ENCODE measurements at places on chromosomes 4 and X.

DNA sequence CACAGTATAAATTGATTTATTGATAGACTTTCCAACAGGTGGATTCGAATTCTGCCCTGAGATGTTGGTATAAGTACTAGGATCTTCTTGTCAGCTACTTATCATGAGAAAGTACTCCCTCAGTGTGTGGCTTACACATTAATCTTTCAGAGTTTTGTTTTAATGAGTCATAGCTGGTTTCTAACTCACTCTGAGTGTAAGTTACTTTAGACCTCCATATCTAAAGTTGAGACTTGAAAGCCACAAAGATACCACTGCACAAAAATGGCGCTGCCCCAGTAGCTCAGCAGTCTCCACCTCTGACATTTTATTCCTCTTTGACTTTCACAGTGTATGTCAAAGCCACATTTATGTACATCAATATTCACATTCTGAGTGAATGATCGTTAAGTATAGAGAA is 318.5 kb downstream of the ARAP2 start:
- DNase-seq, result no peak

- DNase-seq, result no peak
Measured at GRCh38 chr4:184284336-184284690, 66.6 kb upstream of the ENPP6 start.

DNA sequence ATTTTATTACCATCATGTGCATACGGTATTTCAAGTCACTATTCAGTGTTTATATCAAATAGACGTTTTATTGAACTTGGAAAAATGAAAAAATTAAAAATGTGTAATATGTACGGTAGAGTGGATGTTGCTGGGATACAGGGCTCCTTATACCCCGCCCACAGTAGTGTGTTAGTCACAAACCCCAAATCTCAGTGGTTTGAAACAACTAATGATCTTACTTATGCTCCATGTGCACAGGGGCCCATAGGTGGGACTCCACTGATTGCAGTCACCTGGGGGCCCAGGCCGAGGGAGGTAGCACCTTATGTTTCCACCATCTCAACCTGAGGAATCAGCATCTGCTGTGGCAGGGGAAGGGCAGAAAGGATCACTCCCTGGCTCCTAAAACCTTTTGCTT is 18.1 kb downstream of the LSM6 start:
- DNase-seq, result no peak

DNA sequence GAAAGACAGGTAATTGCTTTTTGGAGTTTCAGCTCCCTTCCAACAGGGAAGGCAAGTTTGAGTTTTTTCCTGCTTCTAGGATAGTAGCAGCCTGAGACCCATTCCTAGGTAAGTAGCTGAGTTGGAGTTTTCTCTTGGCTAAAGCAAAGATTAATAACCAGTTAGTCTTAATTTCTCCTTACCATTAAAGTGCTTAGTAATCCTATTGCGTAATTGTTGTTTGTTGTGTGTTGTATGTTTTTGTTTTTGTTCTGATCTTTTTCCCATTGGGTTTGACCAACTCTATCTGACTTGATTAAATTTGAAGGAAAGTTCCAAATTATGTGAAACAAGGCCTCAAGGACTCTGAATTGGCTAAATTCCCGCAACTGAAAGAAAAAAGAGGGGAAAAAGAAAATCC is 83.5 kb downstream of the TBX22 start:
- DNase-seq, result no peak

DNA sequence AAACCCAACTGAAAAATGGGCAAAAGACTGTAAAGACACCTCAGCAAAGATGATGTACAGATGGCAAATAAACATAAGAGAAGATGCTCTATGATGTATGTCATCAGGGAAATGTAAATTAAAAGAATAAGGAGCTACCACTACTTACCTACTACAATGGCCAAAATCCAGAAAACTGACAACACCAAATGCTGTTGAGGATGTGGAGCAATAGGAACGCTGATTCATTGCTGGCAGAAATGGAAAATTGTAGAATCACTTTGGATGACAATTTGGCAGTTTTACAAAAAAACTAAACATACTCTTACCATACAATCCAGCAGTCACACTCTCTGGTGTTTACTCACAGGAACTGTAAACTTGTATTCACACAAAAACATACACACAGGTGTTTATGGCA is 222.3 kb upstream of the LDB2 start:
- DNase-seq, result no peak

GRCh38 chrX:68677998-68678397 is 30.5 kb downstream of the STARD8 start:
- DNase-seq, result no peak

DNA sequence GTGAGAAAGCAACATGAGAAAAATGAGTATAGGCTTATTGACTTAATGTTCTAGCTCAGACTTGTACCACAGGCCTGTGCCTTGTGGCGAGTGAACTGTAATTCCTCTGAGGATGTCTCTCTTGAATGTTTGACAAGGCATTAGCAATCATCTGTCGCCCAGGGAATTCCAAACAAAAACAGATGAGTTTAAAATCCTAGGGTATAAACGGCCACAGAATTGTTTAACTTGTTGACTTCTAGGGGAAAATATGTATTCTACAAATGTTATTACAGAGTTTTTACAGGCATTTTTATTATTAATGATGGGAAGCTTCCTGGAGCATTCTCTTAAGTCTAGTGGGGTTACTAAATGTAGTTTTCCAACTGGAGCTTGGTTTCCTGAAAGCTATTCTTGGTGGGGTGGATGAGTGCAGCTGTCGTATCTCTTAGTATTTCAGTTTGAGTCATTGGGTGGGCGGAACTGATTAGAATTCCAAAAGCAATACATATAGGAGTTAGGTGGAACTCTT is 40.6 kb downstream of the ARHGAP10 start:
- no peak for DNase-seq

DNA sequence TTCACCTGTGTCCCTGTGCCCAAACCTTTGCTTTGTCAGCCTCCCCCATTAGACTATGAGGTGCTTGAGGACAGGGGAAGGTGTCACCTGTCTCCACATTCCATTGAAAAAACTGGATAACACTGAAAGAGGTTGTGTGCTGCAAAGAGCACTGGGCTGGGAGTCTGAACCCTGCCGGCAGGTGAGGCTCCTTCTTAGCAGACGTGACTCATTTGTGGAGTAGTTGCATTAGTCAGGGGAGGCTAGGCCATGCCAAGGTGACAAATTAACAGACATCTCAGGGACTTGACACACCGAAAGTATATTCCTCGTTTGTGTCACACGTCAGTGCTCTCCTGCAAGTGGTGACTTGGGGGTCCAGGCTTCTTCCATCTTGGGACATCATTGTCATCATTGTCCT is 95.9 kb upstream of the STX18 start:
- no peak for DNase-seq

GRCh38 chr4:130699004-130699403 is 1603.1 kb downstream of the C4orf33 start:
- no peak for DNase-seq

DNA sequence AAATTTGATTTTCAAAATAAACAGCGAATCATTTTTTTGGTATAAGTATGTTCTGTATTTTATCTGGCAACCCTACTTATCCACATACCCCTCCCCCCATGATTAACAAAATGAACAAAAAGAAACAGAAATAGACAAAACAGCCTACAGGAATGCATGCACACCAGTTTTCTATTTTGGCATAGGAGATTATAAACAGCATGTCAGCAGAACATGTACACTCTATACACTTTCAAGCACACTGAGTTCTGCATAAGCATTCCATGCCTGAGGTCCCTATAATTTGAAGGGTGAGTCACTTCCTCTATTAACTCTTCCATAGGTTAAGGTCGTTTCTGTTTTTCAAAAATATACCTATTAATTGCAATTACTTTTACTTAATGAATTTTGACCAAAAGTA is 28.0 kb upstream of the ZNF280C start:
- no peak for DNase-seq

DNA sequence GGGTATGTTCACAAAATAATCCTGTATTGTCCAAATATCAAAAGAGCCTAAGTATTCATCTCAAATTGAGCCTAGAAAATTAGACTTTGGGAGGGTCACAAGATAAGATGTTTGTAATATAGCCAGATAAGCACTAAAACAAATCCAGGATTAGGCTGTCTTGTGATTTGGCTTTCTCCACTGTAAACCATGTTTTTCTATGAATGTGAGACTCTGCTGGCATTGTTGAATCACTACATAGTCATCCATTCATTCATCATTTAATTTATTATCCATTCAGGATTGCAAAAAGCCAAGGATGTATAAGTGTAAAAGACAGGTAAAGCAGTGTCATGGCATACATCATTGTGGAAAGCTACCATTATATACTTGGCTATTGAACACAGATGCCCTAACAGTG is 148.0 kb downstream of the GRID2 start:
- DNase-seq, result no peak

DNA sequence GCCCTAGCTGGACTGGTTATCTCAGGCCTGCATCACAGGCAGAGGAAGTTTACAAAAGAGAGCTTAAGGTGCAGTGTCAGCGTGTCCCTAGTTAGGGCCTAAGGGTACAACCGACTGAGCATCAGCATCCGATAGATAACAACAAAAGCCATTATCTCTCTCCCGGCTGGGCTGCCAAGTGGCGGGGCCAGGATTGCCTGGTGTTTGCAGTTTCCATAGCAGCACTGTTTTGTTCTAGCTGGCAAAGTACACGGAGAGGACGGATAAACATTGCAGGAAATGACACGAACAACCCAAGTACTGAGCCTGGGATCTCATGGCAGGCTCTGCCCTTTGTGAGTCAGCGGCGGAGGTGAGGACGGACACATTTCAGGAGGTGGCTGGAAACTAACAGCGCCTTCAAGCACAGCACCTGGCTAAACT is 104.7 kb upstream of the NOCT start:
- DNase-seq, result no peak

DNA sequence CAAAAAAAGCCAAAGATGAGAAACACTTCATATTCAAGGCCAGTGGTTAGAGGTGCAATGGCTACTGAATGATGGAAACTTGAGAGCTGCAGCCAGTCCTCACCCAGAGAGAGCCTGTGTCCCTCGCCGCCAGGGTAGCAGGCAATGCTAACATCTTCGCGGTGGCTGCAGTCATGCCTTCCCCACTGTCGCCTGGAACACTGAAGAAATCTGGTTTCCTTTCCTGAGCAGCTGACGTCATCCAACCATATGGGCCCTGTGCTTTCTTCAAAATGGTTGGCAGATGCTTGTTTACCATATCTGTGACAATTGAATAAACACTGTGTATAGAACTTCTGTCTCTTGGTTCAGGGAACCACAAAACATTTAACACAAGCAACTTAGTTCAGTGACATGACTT is 39.7 kb downstream of the PRSS12 start:
- DNase-seq, result no peak

DNA sequence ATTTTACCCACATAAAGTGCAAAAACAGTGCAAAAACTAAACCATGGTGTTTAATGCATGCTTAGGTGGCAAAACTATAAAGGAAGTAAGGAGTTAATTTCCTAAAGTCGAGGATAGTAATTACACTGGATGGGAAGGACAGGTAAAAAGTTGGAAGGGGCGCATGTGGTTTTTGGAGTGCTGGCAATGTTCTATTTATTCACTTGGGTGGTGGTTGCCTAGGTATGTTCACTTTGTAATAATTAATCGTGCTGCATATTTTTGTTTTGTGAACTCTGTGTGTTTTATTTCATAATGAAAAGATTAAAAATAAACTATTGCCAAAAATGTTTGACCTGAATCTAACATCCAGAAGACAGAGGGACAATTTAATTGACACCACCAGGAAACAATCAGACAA is 32.1 kb upstream of the SMARCA5 start:
- no peak for DNase-seq

DNA sequence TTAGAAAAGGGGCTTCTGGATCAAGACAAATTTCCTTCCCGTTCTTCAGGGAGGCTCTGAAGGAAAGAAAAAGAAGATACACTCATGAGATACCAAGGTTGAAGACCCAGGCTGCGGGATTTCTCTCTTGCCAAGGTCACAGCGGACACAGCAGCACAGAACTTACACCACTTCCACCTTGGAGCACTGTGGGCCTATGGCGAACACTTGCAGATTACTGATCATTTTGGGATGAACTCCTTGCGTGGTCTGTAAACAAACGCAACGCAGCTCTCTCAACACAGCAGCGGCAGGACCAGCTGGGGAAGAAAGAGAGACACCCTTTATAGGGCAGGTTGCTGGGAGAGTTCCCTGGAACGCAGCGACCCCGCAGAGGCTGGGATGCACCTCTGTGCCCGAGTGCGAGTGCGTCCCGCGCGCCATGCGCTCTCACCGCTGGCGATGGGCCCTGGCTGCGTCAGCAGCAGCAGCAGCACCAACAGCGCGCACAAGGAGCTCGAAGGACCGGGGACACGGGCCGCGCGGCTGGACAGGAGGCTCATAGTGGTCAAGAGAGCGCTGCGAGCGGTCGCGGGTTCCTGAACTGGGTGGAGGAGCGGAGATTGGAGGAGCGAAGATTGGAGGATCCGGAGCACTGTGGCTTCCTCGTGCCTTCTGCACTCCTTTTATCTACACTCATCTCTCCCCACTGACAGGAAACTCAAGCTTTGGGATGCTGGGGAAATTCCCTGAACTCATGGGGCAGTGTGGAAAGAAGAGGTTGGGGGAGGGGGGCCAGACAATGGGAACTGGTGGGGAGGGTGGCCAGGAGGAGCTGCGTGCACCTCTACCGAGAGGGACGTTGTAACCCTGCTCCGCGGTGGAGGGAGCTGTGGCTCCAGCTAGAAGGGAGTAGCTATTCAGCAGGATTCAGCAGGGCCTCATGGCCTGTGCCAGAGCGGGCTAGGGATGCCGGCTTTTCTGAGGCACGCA is at the start of gene CXCL5:
Gene CXCL5 (minus strand): TSS at position 638 of the 972 bp plus-strand sequence. CDS start 96 bp downstream, at position 542.
- no peak for DNase-seq

GRCh38 chr4:90799895-90800294 is 672.7 kb downstream of the CCSER1 start:
- DNase-seq, result no peak

- DNase-seq, result no peak
Measured at GRCh38 chr4:2891294-2891693, 47.6 kb downstream of the ADD1 start.

- no peak for DNase-seq
Measured at GRCh38 chr4:140695483-140695882, 60.7 kb downstream of the TBC1D9 start.

DNA sequence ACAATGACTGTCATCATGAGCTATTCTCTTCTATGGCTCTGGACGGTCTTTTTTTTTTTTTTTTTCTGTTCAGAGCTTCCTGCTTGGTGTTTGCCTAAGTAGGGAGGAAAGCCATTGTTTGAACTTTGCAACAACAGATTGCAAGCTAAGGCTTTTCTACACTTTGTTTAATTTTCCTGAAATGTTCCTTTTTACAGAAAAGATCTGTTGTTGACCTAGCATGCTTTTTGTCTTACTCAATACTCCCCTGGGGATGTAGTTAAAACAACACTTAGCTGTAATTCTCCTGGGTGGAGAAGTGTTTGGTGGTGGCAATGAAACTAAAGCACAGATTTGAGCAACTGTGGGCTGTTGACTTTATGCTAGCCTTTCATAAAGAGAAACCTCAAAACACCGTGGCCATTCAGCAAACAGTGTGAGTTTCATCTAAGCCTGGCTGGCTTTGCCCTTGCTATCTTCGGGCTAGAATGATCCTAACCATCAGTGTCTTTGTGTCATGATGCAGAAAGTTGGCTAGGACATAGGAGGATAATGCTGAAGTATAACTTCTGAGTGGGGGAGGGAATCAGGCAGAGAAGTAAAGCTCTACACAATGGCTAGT is 110.5 kb downstream of the ANXA3 start:
- DNase-seq, result no peak

- DNase-seq, result no peak
Measured at GRCh38 chr4:41746440-41747229, 1.9 kb downstream of the PHOX2B start.

GRCh38 chr4:20592663-20593062 is 107.6 kb upstream of the PACRGL start:
- DNase-seq, result no peak
